ENCODE measurements at places on chromosomes 6 and 20. TPM values are rescaled to one million over a fixed set of nuclear protein-coding genes. Genes with fewer than 3 reads are reported as not detected.

DNA sequence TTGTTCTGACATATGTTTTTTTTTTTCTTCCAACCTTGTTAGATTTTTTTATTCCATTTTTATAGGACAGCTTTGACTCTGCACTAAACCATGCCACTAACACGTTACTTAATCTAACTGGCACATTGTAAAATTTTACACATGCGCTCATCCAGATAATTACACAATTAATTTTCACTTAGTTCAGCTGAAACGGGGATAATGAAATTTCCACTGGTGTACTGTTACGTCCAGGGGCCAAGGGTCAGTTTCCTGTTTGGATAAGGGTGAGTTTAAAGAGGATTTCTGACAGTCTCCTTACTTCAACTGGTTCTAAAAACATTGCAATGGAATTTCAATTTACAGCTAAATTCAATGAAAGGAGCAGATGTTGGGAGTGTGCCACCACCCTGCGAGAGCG lies 221.8 kb upstream of the CEP162 start:
- DNase-seq = peak; percentile 15
- H3K27me3 ChIP-seq = no peaks in the 10 kb centered on the region
- no peak overlapping the region for H3K4me3 ChIP-seq
- H3K36me3 ChIP-seq = no peaks in the 10 kb centered on the region
- H3K27ac ChIP-seq = no peak overlapping the region

GRCh38 chr6:21780679-21781078 lies 187.1 kb downstream of the SOX4 start:
- H3K27ac ChIP-seq = no peak overlapping the region
- no peak for DNase-seq
- no peaks in the 10 kb centered on the region for H3K4me1 ChIP-seq
- no peaks in the 10 kb centered on the region for H3K36me3 ChIP-seq

DNA sequence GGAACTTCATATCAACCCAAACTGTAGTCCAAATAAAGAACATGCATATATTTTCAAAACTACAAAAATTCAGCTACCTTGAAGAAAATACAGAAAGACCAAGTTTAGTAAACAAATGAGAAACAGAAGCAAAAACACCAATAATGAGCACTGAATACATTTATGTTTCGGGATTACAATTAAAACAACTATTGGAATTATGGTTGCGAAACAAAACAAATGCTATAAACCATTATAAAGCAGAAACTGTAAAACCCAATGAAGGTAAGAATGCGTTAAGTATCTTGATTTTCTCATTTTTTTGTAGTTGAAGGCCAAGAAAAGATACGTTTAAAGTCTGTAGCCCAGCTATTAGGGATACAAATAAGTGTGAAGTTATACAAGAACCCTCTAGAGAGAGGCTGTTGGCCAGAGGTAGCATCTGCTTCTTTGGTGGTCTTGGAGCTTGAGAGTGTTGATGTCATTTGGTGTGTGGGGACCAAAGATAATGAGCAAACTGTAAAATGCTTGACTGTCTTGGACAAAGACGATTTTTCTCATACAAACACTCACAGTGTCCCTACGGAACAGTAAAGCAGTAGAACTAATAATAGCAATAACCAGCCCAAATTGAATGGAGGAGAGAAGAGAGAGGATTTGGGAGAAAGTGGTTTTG lies 111.5 kb downstream of the PRND start:
- no peak overlapping the region for H3K27ac ChIP-seq
- H3K36me3 ChIP-seq = no peaks in the 10 kb centered on the region
- no peaks in the 10 kb centered on the region for H3K27me3 ChIP-seq
- no peak overlapping the region for H3K4me3 ChIP-seq

DNA sequence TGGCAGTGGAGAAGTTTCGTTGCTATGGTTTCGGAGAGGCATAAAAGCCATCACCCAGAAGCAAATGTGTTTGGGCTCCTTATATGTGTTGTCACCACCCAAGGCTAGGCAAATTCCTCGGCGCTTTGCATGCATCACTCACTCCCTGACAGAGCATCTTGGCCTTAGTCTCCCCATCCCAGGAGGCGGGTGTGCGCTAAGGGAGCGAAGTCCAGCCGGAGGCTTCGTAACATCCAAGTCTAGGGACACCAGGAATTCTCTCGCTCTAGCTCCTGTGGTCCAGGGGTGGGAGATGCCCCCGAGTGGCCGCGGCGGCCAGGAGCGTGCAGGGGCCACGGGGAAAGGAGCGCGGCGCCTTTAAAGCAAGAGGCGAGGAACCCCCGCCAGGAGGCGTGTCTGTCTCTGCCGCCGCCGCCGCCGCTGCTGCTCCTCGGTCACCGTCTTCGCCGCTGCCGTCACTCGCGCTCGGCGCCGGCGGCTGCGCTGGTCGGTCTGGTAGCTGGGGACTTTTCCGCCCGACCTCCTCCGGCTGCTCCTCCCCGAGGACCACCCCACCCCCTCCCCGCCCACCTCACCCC lies at the start of gene GRIK2:
Gene GRIK2, plus strand, starts transcription at position 458 of the 578 bp plus-strand sequence.
- H3K4me1 ChIP-seq = peaks cover 25% of the 10 kb centered on the region
- H3K27ac ChIP-seq = no peak within 1 kb of the TSS
- no peaks in the 10 kb centered on the region for H3K36me3 ChIP-seq
- DNase-seq = no peak

DNA sequence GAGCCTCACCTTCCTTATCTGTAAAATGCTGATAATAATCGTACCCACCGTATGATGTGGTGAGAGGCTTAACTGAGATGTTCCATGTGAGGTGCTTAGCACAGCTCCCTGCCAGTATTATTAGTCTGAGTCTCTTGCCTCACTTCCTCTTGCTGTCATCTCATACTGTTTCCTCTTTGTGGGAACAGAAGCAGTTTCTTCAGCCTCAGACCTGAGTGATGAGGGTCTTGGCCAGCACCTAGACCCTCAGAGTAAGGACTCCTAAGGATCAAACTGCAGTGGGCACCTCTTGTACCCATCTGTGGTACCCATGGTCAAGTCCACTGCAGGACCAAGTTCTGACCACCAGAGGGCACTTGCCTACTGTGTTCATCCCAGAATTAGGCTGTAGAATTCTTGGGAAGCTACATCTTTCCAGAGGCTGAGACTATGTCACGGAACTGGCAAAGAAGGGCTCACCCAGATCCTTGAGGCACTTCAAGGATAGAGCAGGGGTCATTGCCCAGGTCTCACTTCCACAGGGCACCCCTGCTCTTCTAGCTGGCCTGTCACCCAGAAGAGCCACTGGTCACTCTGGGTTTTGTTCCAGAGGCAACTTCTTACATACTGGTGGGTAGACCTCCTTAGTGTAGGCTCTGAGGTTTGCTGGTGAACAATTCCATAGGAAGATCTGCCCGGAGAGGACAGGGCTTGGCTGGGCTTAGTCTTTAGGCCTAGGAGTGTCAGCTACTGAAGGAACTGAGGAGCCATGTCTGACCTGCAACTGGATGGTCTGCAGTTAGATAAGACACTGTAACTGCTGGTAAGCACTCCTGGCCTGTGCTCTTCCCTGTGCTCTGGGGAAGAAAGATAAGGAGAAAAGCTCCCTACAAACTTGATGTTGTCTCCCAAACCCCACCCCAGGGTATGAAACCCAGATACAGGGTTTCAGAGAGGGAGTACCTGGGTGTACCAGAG lies 20.6 kb upstream of the SGK2 start:
- no peak overlapping the region for H3K27ac ChIP-seq
- H3K4me1 ChIP-seq = no peaks in the 10 kb centered on the region
- no peak overlapping the region for H3K4me3 ChIP-seq
- peak; percentile 82 for DNase-seq
- H3K36me3 ChIP-seq = peaks cover 41% of the 10 kb centered on the region
- no peaks in the 10 kb centered on the region for H3K27me3 ChIP-seq

Gene OOEP
- total RNA-seq = not detected

Gene CST5
- not detected for total RNA-seq

Gene PDE10A
- 23.7 TPM for total RNA-seq
